AG08396 (cell line): ENCODE measurements at places on chromosomes 16 and 17.

- no peak for DNase-seq
Measured at GRCh38 chr16:86942151-86943051, 364.1 kb downstream of the FOXL1 start.

DNA sequence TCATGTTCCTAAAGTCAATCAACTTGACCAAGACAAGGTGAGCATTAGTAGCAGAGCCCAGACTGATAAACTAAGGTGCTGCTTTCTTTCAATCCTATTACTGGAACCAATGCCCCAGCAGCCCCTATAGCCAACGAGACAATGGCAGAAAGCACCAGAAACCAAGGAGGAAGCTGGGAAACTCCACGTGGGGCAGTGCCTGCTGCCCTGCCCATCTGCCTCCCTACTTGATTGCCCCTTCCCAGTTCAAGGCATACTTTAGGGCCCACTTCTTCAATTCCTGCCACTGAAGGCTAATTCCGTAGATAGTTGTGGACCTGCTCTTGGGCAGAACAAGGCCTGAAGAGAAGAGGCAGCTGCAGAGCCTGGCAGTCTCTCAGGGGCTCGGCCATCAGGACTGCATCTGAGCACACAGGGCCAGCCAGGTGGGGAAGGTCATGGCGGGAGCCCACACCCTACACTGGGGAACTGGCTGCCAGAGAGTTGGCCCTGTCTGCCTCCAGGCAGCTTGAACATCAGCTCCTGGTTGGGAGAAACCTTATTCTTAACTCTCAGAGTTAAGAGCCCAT is 30.9 kb downstream of the WSB1 start:
- no peak for DNase-seq

GRCh38 chr16:86319585-86320236 is 190.6 kb upstream of the FOXF1 start:
- no peak for DNase-seq

DNA sequence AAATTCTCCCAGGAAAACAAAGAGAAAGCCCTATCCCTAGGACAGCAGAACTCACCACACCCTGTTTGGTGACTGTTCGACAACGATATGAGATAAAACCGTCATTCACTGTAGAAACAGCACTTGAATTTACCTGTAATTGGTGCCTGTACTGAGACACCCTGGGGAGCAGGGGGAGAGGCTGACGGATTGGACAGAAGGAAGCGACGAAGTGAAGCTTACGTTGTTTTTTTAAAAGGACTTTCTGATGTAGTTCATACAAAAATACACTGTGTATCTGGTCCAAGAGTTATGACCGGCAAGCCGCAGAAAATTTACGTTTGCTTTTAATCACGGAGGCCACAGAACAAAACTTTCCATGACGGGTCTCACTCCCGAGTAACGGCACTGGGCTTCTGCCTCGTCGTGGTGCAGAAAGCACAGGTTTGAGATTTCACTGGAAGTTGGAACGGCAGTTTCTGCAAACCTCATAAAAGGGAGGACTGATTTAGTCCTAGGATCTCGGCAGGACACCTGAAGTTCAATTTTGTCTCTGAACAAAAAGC is 9.7 kb downstream of the NXN start:
- DNase-seq = no peak

DNA sequence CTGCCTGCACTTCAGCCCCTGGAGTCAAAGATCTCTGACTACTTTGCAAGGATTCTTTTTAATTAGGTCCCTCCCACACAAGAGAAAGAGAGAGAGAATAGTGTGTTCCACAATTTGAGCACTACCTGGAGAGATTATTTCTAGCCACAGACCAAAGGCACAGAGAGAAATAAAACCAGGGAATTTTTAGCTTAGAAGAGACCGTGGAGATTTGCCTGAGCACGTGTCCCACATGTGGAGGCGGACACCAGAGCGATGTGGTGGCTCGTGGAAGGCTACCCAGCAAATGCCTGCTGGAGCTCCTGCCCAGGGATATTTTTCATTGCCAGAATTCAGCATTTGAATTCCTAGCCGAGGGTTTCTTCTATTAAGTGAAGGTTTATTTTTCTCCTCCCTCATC is 50.6 kb downstream of the MGAT5B start:
- DNase-seq = no peak

DNA sequence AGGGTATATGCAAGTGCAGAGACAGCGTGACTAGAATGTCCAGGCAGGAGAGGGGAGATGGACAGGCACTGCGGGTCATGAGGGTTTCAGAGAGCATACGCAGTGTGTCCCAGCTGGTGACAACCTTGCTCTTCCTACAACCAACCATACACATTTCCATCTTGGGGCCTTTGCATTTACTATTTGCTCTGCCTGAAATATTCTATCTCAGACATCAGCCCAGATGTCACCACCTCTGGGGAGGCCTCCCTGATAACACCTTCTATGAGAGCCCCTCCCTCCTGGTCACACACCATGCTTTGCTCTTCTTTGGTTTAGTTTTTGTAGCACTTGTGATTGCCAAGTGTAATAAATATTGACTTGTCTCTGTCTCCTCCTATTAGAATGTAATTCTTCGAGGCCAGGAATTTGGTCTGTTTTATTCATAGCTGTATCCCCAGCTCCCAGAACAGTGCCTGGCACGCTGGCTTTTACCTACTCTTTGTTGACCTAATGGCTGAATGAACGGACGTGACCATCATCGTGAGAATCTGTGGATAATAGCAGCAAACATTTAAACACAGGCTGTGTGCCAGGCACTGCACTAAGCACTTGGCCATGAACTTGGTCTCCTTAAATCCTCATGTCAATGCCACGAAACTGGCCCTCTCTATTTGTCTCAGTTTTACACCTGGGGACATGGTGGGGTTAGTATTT is 51.9 kb downstream of the PLCG2 start:
- DNase-seq = no peak

DNA sequence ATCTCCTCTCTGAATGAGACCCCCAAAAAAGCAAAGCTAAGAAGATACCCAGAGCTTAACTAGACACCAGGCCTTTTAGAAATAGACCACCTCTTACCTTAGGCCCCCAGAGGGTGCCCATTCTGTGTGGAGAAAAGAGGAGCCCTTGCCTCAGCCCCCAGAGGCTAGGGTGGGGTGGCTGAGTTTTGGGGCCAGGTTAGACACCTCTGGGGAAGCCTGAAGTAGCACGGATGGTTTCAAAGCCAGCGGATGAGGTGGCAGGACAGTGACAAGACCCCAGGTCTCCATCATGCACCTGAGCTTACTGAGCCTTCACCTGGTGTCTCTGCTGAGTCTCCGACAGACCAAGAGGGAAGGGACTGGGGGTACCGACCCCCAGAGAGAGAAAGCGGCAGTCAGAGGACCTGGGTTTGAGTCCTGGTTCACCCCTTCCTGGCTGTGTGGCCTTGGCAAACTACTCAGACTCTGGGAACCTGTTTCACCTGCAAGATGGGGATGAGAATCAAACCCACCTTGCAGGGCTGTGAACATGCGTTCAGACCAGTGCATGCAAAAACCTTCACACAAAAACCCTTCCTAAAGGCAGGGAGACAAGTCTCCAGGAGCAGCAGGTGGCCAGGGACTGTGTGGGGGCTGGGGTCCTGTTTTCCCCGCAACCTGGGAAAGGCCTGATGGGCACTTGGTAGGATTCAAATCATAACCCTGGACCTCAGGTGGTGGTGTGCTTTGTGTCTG is 7.7 kb downstream of the SCGB1C2 start:
- DNase-seq = no peak
